ENCODE measurements at places on chromosomes 2 and 18.
A peak's percentile ranks its signal among the peaks of the same experiment; 100 is the strongest.

- no peak for DNase-seq
Measured at GRCh38 chr2:241555711-241556110, 2.8 kb upstream of the BOK start.

DNA sequence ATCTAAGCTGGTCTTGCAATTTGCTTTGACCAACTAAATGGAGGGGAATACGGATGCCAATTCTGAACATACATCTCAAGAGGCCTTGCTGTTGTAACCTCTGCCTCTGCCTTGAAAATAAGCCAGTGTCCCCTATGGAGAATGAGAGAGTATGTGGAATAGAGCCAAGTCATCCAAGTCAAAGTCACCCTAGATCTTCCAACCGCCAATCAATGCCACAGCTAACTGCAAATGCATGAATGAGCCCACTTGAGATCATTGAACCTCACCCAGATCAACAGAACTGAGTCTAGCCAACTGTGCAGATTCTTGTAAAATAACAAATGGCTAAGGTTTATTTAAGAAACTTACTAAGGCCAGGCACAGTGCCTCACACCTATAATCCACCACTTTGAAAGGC is 139.8 kb upstream of the TANK start:
- DNase-seq: no peak

DNA sequence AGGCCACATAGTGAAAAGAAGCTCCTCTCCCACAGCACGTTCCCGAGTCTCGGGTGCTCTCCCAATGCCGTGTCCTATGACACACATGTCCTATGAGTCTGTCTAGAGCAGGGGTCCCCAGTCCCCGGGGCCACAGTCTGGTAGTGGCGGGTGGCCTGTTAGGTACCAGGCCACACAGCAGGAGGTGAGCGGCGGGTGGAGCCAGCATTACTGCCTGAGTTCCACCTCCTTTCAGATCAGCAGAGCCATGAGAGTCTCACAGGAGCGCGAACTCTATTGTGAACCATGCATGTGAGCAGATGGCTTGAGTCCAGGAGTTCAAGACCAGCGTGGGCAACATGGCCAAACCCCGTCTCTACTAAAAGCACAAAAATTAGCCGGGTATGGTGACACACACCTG is 112.6 kb downstream of the ZBTB7C start:
- no peak for DNase-seq

DNA sequence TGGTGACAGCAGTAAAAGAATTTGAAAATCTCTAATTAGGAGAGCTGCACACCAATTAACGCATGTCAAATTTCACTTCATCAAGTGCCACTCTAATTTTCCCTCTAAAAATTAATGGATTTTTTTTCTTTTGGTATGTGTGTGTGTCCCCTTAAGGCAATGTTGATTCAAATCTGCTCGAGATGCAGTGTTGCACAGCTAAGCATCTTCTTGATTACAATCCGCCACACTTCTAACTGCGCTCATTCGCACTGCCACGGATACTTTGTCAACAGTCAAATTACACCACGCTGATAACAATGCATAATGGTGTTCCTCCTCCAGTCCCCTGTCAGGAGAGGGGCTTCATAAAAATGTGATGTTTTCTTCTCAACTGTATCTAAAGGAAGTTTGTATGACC is 261.4 kb downstream of the MEIS1 start:
- no peak for DNase-seq

- DNase-seq: no peak
Measured at GRCh38 chr2:232291343-232291742, 87.2 kb upstream of the ALPP start.

DNA sequence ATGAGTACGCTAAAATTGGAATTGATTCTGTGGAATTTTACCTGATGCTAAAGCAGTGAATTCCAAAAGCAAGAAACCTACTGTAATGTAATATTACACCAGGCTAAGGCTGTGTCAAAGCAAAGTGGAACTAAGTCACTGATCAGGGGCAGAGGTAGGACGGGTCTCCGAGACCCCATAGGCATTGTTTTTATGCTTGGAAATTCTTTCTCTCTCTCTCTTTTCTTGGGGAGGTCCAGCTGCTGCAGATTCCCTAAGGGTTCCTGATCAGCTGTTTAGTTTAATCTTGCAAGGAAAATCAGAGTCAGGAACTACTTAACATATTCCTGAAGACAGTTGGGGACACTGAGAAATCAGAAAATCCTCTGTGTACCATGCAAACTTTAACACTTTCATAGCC is 220.2 kb downstream of the SRBD1 start:
- no peak for DNase-seq

DNA sequence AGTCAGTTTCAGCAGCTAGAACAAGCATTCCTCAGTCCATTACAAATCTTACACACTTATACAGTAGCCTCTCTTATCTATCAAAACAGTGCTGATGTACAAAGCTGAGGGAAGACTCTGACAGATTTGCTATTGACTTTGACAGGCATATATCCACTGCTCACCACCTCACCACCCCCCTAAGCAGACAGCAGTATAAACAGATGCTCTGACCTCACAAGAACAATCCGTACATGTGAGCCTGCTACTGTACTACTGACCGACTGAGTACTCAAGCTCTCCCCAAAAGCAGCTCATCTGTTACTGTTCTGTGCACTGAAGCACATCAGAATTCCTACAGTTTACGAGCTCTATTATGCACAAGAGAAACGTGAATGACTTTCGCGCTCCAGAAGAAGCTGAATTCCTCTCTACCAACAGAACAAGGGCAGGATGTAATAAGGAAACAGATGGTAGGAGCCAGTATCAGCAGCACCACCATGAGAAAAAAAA is 95.6 kb upstream of the PDE1A start:
- no peak for DNase-seq

DNA sequence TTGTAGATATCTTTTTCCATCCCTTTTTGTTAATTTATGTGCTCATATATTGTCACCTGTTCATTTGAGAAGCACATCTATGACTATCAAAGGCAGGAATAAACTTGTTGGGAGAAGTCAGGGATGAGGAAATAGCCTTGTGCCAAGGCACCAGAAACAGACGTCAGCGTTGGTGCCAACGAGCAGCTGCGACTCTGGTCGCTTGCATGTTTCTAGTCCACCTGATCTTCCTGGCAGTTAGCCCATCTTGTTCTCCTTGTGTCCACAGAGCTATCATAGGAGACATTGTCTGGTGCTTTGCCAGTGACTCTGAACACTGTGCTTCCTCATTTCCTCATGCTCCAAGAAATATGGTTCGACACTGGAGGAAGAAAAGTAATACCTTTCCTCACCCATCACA is 374.4 kb downstream of the PTPRM start:
- DNase-seq: no peak

- no peak for DNase-seq
Measured at GRCh38 chr2:30776831-30777635, 30.2 kb downstream of the CAPN13 start.

- DNase-seq: no peak
Measured at GRCh38 chr2:240981871-240982800, 16.3 kb upstream of the SNED1 start.

GRCh38 chr18:3250237-3251107 is 2.9 kb downstream of the MYL12A start:
- DNase-seq: no peak

GRCh38 chr2:241637018-241637794 is at the start of the genes ATG4B and THAP4:
Gene ATG4B (plus strand): TSS chr2:241637693. CDS start chr2:241637715, 22 bp downstream.
Gene THAP4 (minus strand): TSS chr2:241637158. CDS start chr2:241637017, 141 bp downstream.
- peak; percentile 60 for DNase-seq

DNA sequence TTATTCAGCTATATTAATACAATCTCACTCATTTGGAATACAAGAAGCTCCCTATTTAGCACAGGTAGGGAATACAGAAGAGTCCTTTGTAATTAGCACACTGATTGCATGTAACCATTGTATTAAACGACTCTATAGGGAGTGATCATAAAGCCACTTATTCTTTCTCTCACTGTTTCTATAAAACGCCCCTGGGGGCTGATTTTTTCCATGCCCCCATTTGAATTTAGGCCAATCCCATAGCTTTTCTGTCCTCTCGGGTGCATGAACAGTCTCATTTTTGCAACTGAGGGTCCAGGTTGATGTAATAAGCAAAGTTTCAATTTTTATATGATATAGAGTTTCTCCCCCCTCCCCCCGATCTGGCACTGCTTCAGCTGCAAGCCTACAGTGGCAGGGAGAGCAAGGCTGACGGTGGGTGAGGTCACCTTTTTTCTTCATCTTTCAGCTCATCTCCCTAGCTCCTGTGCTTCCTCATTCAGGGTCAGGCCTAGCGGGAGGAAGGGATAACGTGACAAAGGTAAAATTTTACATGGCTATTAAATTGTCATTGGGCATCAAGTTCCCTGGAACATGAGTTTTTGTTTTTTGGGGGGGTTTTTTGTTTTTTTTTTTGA is 45.7 kb downstream of the GAD1 start:
- no peak for DNase-seq

DNA sequence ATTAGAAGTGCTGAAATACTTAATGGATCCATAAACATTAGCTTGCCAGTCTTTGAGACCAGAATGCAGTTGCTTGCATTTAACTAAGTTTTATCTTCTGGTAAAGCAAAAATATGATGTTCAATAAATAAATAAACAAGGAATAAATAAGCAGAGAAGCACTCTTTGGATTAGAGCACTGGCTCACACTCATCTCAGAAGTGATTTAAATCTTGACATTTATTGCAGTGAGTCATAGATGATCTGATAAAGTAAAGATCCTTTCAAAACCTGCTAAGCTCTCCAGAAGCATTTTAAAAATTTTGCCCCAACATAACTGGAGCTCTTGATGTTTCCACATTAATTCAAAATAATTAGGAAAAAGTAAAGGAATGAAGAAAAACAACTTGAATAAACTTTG is 66.8 kb downstream of the KYNU start:
- no peak for DNase-seq

- DNase-seq: no peak
Measured at GRCh38 chr2:28395334-28396061, 2.8 kb downstream of the FOSL2 start.

DNA sequence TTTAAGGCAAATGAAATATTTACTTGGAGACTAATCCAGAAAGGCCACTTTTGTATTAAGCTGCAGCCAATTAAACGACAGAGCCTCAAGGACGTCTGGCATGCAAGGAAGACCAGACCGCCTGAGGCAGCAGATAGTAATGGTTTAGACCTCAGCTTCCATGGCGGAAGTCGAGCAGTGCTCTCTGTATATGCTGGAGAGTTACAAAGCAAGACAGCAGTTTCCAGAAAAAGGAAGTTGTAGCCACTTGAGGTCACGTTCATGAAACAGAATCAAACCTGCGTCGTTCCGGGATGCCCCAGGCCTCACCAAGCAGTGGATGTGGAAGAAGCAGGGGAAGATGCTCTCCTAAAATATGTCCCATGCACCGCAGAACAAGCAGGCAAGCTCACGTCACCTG is 142.0 kb downstream of the PTGR3 start:
- no peak for DNase-seq

DNA sequence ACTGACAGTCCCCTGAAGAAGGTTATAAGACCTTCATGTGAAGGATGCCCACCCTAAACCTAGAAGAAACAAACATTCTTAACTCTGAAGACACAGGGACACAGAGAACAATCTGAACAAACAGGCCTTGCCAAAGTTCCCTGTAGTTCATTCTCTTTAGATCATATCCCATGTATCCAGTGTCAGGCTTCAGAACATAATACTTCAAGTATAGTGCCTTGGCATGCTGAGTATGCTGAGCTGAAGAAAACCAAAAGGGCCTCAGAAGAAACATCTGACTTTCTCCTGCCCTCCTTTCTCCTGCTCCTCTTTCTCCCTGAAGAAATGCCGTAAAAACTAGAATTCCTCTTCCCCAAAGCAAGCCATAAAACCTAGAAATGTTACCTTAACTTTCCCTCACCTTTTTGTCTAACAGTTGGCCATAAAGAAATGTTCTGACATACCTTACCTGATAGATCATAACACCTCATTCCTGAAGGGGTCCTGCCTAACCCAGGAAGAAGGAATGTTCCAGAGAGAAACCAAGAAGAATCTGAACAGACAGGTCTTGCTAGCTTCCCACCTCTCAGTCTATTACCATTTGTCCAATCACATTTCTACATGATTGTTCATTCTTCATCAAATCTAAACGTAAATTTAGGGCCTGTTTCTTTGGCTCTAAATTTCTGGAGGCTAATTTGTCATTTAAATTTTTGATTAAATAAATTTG is 160.1 kb upstream of the ZC3H15 start:
- DNase-seq: no peak

DNA sequence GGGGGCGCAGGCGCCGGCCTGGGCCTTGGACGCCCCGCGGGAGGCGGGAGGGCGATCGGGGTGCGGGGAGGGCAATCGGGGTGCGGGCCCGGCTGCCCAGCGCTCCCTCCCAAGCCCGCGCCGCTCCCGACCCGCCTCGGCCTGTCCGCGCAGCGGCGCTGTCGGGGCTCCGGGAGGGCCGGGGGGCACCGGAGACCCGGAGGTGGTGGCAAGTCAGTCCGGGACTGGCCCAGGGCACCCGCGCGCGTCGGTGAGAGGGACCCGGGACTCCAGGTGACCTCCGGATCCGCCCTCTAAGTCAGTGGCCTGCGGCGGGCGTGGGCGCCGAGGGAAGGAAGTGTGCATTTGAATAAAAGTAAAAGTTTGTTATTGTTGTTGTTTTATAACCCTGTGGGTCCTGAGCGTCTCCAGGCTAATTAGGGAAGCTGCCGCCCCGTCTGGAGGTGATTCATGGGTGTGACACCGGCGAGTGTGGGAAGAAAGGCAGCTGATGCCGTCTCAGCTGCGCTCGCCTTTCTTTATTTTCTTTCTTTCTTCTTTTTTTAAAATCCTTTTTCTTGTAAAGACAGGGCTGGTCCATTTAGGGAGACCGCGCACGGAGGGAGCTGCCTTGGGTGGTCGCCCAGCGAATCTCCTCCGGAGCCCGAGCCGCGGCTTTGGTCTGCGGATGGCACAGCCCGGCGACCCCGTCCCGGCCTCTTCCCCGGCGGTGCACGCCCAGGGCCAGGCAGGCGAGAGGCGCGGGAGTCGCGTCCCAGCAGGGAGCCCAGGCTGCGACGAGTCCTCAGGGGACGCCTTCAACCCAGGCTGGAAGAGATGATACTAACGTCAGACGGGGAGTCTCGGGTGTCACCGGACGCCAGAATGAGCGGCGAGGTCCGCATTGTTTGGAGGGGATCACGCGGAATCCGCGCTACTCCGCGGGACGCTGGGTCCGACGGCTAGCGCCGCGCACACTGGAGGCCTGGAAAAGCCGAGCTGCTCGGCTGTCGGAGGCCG is 627 bp upstream of the CRACDL start:
- DNase-seq: peak; percentile 4

DNA sequence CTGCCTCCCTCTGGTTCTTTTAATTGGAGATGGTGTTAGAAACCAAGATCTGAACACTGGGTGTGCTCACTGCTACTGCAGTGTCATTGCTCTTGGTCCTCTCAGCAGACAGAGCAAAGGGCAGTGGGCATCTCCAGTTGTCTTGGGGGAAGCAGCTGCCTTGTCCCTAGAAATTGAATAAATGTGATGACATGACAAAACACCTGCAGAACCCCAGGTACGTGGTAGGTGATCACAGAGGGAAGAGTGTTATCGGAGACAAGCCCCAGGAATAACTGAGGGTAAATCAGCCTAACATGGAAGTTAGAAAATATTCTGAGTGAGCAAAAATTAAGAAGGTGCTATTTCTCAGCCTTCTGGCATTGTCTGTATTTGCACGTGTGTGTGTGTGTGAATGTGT is 311.9 kb upstream of the HDAC4 start:
- DNase-seq: no peak

- no peak for DNase-seq
Measured at GRCh38 chr18:44924785-44925499, 244.3 kb downstream of the SETBP1 start.

- no peak for DNase-seq
Measured at GRCh38 chr2:119488245-119489214, 35.8 kb downstream of the SCTR start.

Data from activated CD4-positive, alpha-beta T cell treated with anti-CD3 and anti-CD28 coated beads, Interleukin-2, amount 50 U/mL, for 24 hours (primary cell).